ENCODE measurements at places on chromosomes 2 and 18. TPM values are rescaled to one million over a fixed set of nuclear protein-coding genes. Genes with fewer than 3 reads are reported as not detected.

DNA sequence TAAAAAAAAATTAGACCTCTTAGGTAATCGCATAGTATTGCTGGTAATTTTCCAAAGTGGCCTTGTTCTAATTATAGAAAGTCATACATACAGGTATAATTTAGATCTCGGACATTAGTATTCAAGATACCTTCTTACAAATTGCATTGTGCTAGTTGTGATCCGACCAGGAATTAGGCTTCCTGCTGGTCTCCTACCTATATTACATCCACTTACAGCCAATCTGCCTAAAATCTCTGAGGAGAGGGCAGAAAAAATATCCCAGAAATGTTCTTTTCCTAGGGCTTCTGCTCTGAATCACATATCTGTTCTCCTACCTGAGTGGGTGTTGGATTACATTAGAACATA is 314.7 kb upstream of the GULP1 start:
- DNase-seq, result no peak

The GPR39 gene
- 9.2 TPM for total RNA-seq

DNA sequence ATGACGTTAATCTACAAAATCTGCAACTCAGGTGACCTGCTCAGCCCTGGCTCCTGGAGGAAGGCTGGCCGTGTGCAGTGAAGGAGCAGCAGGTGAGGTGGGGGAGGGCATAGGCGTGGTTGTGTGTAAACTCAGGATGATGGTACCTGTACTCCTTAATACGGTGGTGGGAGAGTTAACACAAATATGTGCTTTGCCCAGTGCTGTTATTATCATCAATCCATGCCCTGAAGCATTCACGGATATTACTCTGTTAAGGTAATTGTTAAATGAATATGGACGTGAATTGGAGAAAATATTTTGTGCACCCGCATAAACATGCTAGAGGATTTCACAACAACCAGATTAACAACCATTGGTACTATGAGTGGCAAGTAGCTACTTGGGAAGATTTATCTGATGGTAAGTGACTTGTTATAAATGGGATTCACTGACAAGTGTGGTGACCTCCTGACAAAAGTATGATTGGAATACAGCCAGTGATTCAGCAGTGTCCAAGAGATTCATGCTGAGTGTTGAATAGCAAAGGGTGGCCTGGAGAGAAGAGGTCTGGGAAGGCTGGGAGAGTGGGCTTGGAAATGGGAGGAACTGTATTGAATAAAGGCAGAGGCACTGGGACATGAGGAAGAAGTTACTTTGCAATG is 194.1 kb downstream of the TPGS2 start:
- no peak for DNase-seq

- DNase-seq, result no peak
Observed at GRCh38 chr2:218027426-218028188, 24.8 kb upstream of the TNS1 start.

DNA sequence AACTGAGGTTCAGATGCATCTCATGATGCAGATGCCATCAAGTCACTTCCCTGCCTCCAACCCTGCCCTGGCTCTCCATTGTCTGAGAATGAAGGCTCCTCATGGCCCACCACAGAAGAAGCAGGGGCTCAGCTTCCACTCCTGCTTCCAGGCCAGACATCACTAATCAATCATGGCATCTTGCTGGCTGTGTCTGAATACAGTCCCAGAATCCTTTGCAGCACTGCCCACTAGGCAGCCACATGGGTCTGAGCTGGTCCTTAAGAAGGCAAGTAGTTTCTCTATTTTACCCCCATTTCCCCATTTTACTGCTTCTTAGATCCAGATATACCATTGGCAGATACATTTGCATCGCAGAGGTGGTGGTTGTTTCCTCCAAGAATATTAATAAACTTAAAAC is 7.3 kb downstream of the ASPRV1 start:
- DNase-seq, result no peak

The ZAP70 gene
- not detected for total RNA-seq

DNA sequence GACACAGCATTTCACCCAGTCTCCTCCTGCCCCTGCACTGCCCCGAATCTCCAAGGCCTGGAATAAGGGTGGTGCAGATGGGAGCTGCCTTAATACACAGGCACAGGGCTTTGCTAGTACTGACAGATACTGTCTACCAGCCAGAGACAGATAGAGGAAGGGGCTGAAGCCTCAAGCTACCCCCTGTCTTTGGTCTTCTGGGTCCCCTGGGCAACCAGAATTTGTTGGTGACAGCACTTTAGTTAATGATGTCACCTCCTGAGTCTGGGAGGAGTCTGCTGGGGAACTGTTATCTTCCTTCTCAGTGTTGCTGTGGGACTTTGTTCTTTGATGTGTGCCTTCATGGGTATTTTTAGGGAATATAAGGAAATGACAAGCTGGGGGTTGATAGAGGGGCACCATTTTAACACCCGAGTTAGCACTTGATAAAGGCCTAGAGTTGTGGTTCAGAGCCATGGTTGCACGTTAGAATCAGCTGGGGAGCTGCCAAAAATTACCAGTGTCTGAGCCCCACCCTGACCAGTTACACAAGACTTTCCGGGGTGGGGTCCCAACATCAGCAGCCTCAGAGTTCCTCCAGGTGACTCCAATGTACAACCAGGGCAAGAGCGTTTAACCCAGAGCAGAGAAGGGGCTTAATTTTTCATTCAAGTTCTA is 136.8 kb downstream of the SMAD7 start:
- DNase-seq, result no peak

The CDK5R2 gene
- total RNA-seq, result 0.10 TPM

- no peak for DNase-seq
Observed at GRCh38 chr18:42891705-42892104, 223.8 kb downstream of the RIT2 start.

- peak; percentile 12 for DNase-seq
Observed at GRCh38 chr2:104388296-104388695, 465.6 kb upstream of the POU3F3 start.

DNA sequence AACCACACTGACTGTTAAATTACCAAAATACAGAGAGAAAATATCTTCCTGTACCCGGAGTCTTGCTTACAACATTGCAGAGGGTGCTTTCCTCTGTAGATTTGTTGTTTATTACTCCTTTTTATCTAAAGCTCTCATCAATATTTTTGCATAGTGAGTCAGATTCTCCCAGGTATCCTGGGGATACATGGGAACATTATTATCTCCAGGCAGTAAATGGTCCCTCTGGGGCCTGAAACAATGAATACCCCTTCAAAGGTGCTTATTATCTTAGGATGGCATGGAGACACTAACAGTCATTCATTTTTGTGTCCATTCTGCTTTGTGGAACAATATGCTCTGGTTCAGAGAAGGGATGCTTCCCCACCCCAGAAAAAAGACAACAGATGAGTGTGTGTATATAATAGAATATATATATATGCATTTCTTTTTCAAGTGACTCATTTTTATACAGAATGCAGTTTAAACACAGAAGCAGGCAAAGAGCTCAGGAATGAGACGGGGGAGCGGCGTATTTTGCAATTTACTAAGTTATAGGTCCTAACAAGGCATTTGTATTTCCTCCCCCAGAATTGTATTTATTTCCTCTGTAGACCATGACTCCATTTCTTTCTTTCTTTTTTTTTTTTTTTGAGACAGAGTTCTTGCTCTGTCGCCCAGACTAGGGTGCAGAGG is 424.8 kb upstream of the ZEB2 start:
- no peak for DNase-seq

- DNase-seq, result no peak
Observed at GRCh38 chr2:134020608-134021007, 233.3 kb upstream of the MGAT5 start.

DNA sequence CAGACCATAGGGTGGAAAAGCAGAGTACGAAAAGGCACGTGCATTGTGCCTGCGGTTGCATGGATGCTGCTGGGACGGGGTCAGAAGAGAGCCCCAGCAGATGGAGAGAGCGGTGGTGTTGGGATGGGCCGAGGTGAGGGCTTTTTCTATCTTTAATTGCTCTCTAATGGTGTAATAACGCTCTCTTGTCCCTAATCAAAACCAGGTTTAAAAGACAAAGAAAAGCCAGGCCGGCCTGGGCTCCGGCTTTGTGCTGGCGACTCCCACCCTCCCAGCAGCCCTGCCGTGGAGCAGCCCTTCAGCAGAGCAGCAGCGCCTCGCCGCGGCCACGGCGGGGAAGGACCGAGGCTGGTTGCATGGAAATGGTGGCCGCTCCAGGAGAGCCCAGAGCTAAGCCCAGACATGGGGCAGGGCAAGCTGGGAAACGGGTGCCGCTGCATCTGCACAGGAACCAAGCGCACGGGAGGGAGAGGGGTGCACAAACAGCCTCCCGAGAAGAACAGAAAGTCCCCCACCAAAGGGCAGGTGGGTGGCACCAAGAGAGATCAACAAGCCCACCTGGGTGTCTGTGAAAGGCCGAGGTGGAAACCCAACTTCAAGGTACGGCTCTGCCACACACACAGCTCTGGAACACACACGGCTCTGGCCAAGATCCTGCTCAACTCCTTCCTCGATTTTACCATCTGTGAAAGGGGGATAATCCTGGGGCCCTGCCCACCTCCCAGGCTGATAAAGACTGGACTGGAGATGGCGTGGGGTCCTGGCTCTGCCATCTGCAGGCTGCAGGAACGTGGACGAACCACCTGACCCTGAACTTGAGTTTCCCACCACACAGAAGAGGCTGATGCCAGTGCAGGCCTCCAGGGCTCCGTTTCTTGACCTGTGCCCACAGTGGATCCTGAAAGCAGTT is 15.0 kb downstream of the HS1BP3 start:
- no peak for DNase-seq
